ENCODE measurements at places on chromosomes 3 and 15.

DNA sequence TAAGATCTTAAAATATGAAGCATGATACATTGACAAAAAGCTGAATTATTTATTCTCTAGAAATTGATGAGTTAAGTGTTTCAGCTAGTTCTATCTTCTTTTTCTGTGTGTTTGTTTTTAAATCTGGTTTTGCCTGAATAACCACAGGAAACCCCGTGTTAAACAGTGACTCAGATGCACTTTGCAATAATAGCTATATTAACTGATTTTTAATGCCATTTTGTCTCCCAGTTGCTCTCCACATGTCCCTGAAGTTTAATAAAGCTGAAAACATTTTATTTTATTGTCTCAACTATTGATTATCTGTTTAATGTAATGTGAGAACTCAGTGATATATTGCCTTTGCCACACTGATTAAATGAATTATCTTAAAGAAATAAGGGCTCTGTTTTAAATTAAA lies 42.8 kb upstream of the ROBO1 start:
- no peak for DNase-seq

DNA sequence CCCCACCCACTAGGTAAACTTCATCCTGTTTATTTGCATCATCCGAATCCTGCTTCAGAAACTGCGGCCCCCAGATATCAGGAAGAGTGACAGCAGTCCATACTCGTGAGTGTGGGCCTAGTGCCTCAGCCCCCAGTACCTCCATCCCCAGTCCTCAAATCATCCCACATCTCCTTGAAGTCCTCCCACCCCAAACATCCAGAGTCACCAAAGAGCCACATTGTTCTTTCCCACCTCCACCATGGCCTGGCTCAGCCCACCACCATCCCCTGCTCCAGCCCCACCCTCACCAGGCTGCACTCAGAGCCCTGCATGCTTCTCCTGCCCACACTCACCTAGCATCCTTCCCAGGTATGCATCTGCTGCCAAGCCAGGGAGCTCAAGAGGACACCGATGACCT lies 29.8 kb downstream of the VIPR1 start:
- DNase-seq, result no peak

GRCh38 chr3:177102553-177102952 lies 94.7 kb downstream of the TBL1XR1 start:
- no peak for DNase-seq

DNA sequence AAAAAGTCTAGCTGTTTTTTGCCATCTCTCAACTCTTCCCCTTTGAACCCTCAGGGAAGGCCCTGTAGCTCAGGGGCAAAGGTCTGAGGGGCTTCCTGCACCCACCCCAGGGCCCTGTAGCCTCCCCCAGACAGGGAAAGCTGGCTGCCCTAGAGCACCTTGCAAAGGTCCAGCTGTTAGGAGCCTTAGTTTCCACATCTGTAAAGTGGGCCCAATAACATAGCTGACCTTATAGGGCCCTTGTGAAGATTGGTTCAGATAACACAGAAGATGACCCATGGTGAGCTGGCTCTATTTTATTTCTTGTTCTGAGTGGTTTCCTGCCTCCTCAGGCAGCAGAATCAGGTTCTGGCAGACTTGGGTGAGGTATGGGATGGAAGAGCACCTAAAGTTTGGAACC lies 55.2 kb upstream of the SMAD6 start:
- no peak for DNase-seq

GRCh38 chr15:101057841-101058407 lies 138.8 kb downstream of the LRRK1 start:
- no peak for DNase-seq

DNA sequence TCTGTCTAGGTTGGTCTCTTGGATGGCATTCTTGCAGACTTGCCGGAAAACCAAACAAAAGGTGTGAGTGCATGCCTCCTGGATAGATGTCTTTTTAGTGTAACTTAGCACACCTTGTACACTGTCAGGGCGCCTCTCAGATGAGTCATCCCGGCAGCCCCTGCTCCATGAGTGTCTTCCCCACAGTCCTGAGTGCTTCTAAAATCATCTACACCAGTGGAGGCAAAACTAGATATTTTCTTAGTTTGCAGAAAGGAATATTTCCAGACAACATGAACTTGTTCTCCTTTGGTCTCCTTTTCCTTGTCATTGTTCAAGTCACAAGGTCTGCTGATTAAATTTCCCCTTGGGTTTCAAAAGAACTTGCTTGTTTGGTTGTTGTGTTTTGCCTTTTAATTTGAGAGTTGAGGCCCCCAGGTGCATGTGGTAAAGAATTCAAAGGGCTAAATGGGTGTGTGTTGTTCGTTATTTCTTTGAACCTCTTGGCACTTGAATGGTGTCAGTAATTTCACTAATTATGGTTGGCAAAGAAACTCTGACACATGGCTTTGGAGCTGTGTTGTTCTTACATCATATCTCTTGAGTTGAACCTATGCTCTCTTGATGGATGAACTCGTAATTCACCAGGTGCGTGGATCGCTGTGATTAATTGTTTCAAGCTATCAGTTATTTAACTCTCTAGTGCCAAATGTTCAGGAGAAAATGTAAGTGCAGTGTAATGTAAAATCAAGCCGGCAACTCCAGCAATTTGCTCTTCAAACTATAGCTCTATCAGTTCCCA lies 98.2 kb downstream of the IGF1R start:
- no peak for DNase-seq

- no peak for DNase-seq
Measured at GRCh38 chr3:66021731-66022131, 17.0 kb downstream of the MAGI1 start.

GRCh38 chr3:44762690-44763089 lies 1.1 kb downstream of the KIF15 start:
- DNase-seq, result no peak

GRCh38 chr3:38131621-38132369 lies 5.1 kb downstream of the ACAA1 start:
- no peak for DNase-seq

GRCh38 chr15:42547918-42548248 lies 710 bp downstream of the LRRC57 start:
- DNase-seq, result no peak

GRCh38 chr3:172224560-172225214 lies 185.3 kb downstream of the FNDC3B start:
- no peak for DNase-seq

DNA sequence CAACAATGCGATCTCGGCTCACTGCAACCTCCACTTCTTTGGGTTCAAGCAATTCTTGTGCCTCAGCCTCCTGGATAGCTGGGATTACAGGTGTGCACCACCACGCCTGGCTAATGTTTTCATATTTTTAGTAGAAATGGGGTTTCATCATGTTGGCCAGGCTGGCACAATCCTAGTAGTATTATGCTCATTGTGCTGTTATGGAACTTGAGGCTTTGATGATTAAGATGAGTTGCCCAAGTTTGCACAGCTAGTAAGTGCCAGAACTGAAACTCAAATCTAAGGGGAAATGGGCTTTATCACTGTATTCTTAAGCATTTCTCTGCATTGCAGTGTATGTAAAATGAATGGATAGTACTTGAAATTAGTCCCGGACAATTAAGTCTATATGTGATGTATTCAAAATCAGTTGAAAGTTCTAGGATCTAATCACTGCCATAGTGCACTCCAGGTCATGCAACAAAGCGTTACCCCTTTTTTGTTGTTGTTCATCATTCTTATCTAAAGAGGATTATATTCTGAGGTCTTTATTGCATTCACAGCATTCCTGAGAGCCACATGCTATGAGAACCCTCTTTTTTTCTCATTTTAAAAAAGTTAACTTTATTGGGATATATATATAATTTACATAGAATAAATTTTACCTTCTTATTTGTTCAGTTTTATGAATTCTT lies 378.7 kb upstream of the CNTN6 start:
- DNase-seq, result no peak

- no peak for DNase-seq
Measured at GRCh38 chr3:127084401-127084990, 101.6 kb downstream of the PLXNA1 start.

GRCh38 chr3:10471054-10471688 lies 34.2 kb downstream of the ATP2B2 start:
- DNase-seq, result no peak

GRCh38 chr3:158991146-158991705 lies 189.4 kb downstream of the MFSD1 start:
- no peak for DNase-seq

DNA sequence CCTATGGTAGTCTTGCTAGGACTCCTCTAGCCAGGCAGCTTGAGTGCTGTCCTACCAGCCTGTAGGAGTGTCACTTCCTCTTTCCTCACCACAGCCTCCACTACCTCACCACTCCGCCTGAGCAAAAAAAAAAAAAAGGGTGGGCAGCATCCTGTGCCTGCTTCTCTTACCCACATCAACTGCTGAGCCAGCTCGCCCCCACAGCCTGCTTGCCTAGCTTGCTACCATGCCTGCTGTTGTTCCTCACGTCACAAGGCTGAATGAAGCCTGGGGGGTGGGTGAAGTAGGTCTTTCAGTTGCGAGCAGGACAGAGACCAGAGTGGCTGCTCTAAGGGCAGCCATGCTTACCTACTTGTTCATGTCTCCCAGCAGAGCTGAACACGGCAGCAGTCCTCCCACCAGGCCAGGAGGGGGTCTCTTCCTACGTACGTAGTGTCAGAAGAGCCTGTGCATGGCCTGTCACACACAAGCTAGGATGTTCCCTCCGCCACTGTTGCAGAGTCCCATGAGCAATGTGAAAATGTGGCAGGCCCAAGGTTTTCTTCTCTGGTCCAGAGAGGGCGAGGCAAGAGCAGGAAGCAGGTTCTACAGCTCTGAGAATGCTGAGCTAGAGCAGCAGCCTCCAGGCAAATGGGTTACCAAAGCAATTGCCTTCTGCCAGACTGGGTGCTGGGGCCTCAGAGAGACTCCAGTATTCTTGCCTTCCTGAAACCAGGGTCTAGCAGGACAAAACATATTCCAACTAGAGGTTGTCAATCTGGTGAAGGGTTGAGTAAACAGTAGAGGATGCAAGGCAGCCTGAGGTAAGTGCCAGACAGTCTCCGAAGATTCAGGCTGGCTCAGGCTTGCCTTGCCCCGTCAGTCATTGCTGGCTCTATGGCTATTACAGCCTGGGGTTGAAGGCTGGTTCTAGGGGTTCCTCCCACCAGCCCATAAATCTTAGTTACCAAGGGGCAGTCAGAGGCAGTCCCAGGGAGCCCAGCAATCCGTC lies 8.1 kb downstream of the PPM1M start:
- peak; percentile 67 for DNase-seq

GRCh38 chr15:99324082-99324620 lies 72.9 kb downstream of the LRRC28 start:
- no peak for DNase-seq

DNA sequence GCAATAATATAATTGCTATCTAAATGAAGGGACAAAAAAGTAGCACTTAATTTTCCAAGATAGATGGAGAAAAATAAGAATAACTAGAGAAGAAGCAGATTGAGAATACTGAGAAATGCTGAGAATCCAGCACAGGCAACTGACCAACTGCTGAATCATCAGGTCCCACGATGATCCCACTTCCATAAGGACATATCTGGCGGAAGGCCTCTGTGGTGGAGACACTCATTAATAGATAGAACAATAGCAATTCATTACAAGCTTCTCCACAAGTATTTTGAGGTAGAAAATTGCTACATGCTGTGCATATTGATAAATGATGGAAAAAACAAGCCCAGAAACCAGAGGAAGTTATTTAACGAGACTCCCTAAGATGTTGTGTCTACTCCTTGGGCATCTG lies 105.9 kb downstream of the DUT start:
- DNase-seq, result no peak

GRCh38 chr3:115040673-115041286 lies 106.3 kb downstream of the ZBTB20 start:
- no peak for DNase-seq

- DNase-seq, result no peak
Measured at GRCh38 chr15:29437888-29438702, 168.5 kb upstream of the NSMCE3 start.

DNA sequence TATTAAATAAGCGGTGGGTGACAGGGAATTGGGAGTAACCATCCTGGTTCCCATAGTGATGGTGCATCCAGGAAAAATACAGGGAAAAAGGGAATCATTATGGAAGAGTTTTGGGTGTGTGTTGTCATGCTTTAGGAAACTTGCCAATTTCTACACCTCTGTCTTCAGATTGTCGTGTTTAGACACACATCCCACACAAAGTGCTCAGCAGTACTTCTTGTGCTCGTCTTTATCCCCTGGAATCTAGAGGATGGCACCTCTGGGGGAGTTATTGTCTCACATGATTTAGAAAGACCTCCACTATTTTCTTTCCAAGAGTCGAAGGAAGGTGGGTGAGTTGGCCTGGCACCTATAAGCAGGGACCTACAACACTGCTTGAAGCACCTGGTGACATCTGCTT lies 35.8 kb downstream of the CACNA1D start:
- no peak for DNase-seq

DNA sequence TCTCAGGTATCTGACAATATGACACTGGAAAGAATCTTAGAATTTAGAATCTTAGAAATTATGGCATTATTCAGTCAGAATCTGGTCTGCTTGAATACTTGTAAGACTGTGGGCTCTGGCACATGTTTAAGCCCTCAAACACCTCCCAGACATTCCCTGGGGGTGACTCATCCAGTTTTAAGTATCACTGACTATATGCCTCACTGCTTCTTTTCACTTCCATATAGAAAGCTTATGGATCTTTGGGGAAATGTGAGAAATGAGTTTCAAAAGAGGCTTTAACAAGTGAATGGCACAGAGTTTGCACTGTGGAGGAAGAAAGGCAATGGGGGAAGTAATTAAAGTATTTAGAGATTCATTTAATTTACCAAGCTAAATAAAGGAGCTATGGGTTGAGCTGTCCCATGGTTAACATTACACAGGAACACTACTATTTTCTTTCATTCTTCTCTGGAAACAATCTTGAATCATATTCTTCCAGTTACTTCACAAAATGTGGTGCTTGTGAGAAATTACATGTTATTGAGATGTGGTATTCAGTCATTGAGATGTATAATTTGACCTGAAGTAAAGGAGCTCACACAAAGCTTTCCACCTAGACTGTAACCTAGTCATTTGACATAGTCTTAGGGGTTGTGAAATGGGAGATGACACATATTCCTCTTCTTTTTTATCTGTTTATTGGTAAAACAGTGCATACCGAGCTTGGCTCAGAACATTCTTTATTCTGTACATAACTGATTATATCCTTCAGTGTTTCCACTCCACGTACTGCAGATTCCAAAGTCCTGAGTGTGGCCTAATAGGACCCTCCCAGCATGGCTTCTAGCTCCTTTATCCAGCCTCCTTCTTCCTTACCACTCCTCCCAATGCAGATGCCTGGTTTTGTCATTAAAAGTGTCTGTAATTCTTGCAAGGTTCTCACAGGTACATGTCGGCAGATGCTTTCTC lies 544.6 kb upstream of the NECTIN3 start:
- no peak for DNase-seq
